Glutamatergic neuron (in vitro differentiated cells): ENCODE measurements at places on chromosomes 6 and 20.

DNA sequence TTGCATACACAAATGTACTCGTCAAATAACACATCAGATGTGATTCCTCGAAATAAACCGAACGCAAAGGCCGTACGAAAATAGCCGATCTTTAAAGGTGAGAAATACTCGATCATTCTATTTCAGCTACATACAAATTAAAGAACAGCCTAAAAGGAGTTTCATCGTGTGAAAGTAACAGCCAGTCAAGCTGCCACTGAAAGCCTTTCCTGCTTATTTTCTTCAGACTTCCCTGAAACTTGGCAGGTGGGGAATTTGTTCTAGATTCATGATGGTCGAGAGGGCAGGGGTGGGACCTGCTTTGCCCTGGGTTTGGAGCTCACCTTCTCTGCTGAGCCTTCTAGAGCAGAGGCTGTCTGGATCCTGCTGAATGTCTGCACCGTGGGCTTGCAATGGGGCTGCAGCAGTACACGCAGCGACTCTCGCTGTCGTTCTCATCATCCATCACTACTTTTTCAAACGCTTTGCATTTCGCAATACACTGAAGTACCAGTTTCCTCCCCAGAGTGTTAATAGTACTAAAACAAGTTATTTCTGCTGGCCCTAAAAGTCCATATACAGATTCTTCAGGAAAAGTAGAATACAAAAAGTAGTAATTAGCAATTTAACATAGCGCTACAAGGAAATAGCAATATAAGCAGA is 16.2 kb downstream of the FOXC1 start:
- H3K4me1 ChIP-seq, result peaks cover 15% of the 10 kb centered on the region
- H3K36me3 ChIP-seq, result peaks cover 11% of the 10 kb centered on the region
- no peak overlapping the region for H3K27ac ChIP-seq
- H3K27me3 ChIP-seq, result peaks cover 29% of the 10 kb centered on the region
- no peak for DNase-seq

- H3K4me1 ChIP-seq, result peaks cover 8% of the 10 kb centered on the region
- DNase-seq, result no peak
- H3K27ac ChIP-seq, result peak overlapping the region; percentile 18
- no peak overlapping the region for H3K4me3 ChIP-seq
Observed at GRCh38 chr6:12709556-12710232, 6.9 kb upstream of the PHACTR1 start.

DNA sequence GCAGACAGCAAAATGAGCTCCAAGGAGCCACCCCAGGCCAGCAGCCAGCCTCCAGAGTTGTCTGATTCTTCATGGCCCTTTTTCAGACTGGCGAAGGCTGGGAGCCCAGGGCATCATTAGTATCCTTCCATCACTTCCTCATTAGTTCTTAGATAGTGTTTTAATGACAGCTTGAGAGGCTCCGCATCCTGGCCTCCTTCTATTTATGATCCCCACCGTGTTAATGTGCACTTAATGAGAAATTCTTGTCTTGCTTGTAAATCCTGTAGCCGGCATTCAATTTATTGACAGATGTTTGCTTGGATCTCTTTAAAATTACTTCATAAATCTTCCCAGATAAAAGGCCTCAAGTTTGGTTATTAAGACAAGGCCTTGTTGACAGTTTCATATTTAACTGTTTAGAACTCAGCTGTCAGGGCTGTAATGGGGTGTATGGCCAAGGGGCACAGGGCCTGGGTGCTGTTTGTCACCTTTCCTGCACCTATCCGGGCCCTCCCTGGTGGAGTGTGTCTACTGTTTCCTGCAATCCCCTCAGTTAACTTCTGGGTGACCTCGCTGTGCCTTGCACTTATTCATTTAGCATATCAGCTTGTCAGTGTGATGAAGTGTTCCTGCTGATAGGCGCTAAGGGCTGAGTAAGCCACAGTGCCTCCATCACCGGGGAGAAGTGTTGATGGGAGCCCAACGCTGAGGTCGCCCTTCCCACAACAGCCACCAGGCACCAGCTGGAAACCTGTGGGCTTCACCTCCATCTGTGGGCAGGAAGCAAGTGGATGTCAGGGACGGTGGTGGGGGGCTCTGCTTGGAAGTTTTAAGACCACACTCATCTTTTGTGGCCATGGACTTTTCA is 169.3 kb downstream of the TSHZ2 start:
- H3K36me3 ChIP-seq, result no peaks in the 10 kb centered on the region
- H3K27ac ChIP-seq, result no peak overlapping the region
- no peak overlapping the region for H3K4me3 ChIP-seq
- peaks cover 1% of the 10 kb centered on the region for H3K27me3 ChIP-seq

- no peak overlapping the region for H3K4me3 ChIP-seq
- H3K27me3 ChIP-seq, result peaks cover 1% of the 10 kb centered on the region
- no peak for DNase-seq
- no peaks in the 10 kb centered on the region for H3K36me3 ChIP-seq
- peaks cover 20% of the 10 kb centered on the region for H3K4me1 ChIP-seq
Observed at GRCh38 chr6:54085047-54085446, 26.2 kb upstream of the MLIP start.

DNA sequence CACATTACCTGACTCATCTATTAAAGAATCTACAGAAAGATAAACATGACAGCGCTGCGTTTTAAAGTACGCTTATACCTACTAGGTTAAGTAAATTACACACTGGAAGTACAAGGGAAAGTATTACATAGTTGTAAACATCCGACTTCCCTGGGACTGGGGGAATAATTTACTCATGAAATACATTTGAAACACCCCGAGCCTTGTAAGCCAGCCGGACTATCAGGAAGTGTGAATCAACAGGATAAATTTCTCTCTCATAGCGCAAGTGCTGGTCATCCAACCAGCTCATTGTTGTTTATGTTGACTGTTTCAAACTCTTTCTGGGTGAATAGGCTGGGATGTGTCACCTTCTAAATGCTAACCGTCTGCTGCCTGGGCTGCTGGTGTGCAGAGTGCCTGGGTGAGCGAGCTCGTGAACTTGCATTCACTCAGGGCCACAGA is 4.9 kb downstream of the BMP6 start:
- H3K27ac ChIP-seq, result no peak overlapping the region
- peaks cover 9% of the 10 kb centered on the region for H3K4me1 ChIP-seq
- H3K4me3 ChIP-seq, result no peak overlapping the region
- no peak for DNase-seq
- H3K36me3 ChIP-seq, result no peaks in the 10 kb centered on the region

DNA sequence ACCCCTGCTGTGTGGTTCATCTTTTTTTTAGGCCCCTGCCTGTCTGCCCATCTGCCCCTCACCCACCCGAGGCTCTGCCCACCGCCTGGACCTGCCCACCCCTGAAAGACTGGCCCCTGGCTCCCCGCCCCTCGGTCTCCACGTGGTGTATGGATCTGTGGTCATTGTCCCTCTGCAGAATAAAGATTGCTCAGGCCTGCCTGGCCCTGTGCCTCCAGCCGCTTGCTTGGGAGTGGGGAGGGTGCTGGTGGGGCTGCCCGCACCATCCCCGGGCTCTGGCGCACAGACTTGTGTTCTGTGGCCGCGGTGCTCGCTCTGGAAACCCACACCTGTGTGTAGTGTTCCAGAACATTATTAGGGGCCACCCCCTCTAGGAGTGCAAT is 1.6 kb downstream of the MAP1LC3A start:
- peaks cover 7% of the 10 kb centered on the region for H3K27me3 ChIP-seq
- no peak overlapping the region for H3K27ac ChIP-seq
- H3K4me1 ChIP-seq, result peaks cover 3% of the 10 kb centered on the region
- H3K4me3 ChIP-seq, result peak overlapping the region; percentile 20

- no peak overlapping the region for H3K4me3 ChIP-seq
- DNase-seq, result no peak
- H3K27me3 ChIP-seq, result peaks cover 4% of the 10 kb centered on the region
- H3K36me3 ChIP-seq, result no peaks in the 10 kb centered on the region
Observed at GRCh38 chr6:11008821-11009220, 35.3 kb downstream of the ELOVL2 start.

DNA sequence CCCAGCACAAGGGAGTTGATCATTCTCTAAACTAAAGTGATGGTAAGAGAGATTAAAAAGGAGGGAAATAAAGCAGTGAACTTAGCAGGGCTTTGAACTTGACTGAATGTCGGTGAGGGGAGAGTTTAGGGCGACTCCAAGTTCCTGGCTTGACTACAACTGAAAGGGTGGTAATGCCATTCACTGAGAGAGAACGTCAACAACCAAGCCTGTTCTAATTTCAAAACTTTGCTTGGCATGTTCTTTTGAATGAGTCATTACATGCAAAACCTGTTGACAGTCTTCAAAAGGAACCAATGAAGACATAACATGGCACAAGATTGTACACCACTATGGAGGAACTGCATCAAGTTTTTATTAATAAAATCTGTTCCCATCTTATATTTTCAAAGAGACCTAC is 10.3 kb upstream of the MYB start:
- H3K27ac ChIP-seq, result no peak overlapping the region
- DNase-seq, result no peak
- no peaks in the 10 kb centered on the region for H3K27me3 ChIP-seq
- H3K4me3 ChIP-seq, result no peak overlapping the region
- no peaks in the 10 kb centered on the region for H3K4me1 ChIP-seq
- no peaks in the 10 kb centered on the region for H3K36me3 ChIP-seq

DNA sequence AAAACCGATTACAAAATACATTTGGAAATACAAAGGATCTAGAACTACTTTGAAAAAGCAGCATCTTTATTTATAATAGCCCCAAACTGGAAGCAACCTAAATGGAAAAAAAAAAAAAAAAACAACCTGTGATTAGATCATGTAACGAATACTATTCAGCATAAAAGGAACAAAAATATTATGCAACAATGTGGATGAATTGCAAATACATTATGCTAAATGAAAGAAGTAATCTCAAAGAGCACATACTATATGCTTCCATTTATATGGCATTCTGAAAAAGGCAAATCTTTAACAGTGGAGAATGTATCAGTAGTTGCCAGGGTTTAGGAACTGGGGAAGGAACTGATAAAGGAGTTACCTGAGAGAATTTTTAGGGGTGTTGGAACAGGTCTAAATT is 28.9 kb downstream of the IRAK1BP1 start:
- no peaks in the 10 kb centered on the region for H3K4me1 ChIP-seq
- H3K27ac ChIP-seq, result no peak overlapping the region

DNA sequence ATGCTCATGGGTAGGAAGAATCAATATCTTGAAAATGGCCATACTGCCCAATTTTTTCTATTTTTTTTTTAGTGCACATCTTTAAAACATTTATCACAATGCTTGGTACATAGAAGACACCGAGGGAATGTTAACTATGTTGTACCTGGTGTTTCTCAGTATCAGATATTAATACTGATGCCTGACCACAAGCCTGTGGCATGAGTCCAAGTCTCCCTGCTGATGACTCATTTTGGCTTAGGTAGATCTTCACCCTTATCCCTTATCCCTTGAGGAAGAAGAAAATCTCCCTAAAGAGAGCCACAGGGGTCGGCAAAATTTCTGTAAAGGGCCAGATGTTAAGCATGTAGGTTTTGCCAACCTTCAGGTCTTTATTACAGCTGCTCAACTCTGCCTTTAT is 14.5 kb downstream of the CD109 start:
- no peak for DNase-seq
- peaks cover 3% of the 10 kb centered on the region for H3K4me1 ChIP-seq
- no peak overlapping the region for H3K4me3 ChIP-seq
- no peaks in the 10 kb centered on the region for H3K27me3 ChIP-seq

- H3K4me1 ChIP-seq, result no peaks in the 10 kb centered on the region
- peaks cover 7% of the 10 kb centered on the region for H3K36me3 ChIP-seq
- peaks cover 14% of the 10 kb centered on the region for H3K27me3 ChIP-seq
- peak within 1 kb of the TSS; percentile 75 for H3K4me3 ChIP-seq
Observed at GRCh38 chr20:6053776-6054688, at the start of gene LRRN4. Gene LRRN4 (minus strand): TSS chr20:6054060. CDS start chr20:6052799, 1,261 bp downstream.

DNA sequence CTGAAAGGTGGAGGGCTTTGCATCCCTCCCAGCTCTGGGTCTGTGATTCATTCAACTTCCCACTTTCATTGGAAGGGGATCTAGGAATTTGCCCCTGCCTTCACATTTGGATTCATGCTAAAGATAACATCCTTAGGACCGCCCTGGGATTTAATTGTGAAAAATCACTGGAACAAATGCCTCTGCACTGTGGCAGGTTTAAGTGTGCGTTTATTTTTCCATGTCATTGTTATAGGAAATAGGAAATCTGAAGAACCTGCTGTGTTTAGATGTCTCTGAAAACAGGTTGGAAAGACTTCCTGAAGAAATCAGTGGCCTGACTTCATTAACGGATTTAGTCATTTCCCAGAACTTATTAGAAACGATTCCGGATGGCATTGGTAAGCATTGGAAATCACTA is 104.7 kb downstream of the LRRC1 start:
- no peak overlapping the region for H3K27ac ChIP-seq
- H3K4me3 ChIP-seq, result no peak overlapping the region
- no peaks in the 10 kb centered on the region for H3K36me3 ChIP-seq
- no peak for DNase-seq
- H3K27me3 ChIP-seq, result no peaks in the 10 kb centered on the region

- H3K27me3 ChIP-seq, result peaks cover 17% of the 10 kb centered on the region
- peaks cover 48% of the 10 kb centered on the region for H3K4me1 ChIP-seq
- H3K27ac ChIP-seq, result peak overlapping the region; percentile 100
- DNase-seq, result no peak
- H3K4me3 ChIP-seq, result peak overlapping the region; percentile 85
- H3K36me3 ChIP-seq, result no peaks in the 10 kb centered on the region
Observed at GRCh38 chr6:52596371-52597028, 19.6 kb upstream of the TRAM2 start.

DNA sequence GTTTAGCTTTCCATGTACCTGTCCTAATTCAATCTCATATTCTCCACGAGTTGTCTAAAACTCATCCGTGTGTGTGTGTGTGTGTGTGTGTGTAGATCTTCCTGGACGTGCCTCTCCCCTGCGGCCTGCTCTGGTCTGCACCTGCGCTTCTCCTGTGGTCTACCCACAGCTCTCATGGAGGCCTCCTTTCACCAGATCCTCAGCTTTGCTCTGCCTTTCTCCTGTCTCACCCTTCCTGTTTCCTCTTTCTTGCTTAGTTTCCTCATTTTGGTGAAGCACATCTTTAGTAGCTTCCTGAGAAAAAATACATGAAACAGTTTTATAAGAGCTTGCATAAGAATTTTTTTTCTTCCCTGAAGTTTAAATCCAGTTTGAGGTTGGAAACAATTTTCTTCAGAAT is 18.1 kb downstream of the SLX4IP start:
- DNase-seq, result no peak
- H3K27me3 ChIP-seq, result no peaks in the 10 kb centered on the region
- H3K36me3 ChIP-seq, result no peaks in the 10 kb centered on the region

GRCh38 chr6:79269877-79270276 is 35.4 kb upstream of the HMGN3 start:
- H3K36me3 ChIP-seq, result no peaks in the 10 kb centered on the region
- no peaks in the 10 kb centered on the region for H3K27me3 ChIP-seq
- H3K27ac ChIP-seq, result no peak overlapping the region
- no peak for DNase-seq
- no peaks in the 10 kb centered on the region for H3K4me1 ChIP-seq

GRCh38 chr6:14025160-14025559 is 92.4 kb upstream of the CD83 start:
- H3K4me1 ChIP-seq, result no peaks in the 10 kb centered on the region
- no peak overlapping the region for H3K4me3 ChIP-seq
- no peak for DNase-seq
- peaks cover 4% of the 10 kb centered on the region for H3K36me3 ChIP-seq
- peaks cover 2% of the 10 kb centered on the region for H3K27me3 ChIP-seq
- no peak overlapping the region for H3K27ac ChIP-seq
